Activated T-helper 2 cell treated with anti-CD3 and anti-CD28 coated beads, Interferon-gamma antibody, Interleukin-2, Interleukin-4, amounts not matched to agents 10 μg/mL and 5 μg/mL and 100 μg/mL, durations not matched to agents 14 hours and 24 hours and 36 hours (primary cell): ENCODE measurements at places on chromosomes 16 and 17.

DNA sequence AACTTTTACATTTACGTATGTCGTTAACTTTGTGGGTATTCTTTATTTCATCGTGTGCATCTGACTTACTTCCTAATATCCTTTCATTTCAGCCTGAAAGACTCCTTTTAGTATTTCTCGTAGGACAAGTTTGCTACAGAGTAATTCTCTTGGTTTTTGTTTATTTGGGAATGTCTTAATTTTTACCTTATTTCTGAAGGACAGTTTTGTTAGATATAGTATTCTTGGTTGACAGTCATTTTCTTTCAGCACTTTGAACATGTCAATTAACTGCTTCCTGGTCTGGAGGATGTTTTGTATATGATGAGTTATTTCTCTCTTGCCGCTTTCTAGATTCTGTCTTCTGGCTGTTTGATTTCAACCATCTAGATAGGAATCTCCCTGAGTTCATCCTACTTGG lies 109.2 kb upstream of the NACA2 start:
- no peak overlapping the region for H3K4me3 ChIP-seq
- H3K4me1 ChIP-seq: no peaks in the 10 kb centered on the region
- no peaks in the 10 kb centered on the region for H3K27me3 ChIP-seq
- DNase-seq: no peak
- no peak overlapping the region for H3K27ac ChIP-seq
- H3K36me3 ChIP-seq: peaks cover 46% of the 10 kb centered on the region

DNA sequence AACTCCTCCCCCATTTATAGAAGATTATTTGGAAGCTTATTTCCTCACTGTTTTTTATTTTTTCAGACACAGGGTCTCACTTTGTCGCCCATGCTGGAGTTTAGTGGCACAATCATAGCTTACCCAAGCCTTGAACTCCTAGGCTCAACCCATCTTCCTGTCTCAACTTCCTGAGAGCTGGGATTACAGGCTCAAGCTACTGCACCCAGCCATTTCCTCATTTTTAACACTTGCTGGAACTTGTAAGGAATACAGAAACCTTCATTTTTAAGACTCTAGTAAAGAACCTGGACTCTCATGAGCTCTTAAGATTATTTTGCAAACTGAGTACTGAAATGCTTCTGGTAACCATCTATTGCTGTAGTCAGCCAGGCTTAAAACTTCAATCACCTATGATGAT lies 29.9 kb downstream of the KANSL1 start:
- no peak for DNase-seq
- peaks cover 56% of the 10 kb centered on the region for H3K4me1 ChIP-seq
- H3K27ac ChIP-seq: no peak overlapping the region
- H3K36me3 ChIP-seq: peaks cover 51% of the 10 kb centered on the region
- H3K27me3 ChIP-seq: no peaks in the 10 kb centered on the region

DNA sequence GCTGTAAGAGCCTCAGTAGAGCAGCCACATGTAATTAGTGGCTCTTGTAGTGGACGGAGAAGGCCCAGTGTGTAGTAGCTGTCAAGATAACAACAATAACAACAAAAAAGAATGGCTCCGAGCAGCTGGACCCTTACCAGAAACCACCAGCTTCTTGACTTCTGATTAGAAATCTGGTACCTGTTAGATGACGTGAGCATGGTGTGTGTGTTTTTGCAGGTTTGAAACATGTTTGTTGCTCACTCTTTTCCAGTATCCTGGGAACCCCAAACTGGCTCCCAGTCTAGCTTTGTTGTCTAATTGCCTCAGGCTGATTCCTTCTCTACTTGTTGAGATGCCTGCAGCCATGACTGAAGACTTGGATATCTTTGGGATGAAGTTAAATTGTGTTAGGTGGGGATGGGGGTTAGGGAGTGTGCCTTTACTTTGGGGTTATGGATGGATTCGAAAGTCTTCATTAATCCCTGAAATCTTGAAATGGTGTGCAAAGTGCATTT lies 21.0 kb downstream of the IGF2BP1 start:
- no peak overlapping the region for H3K4me3 ChIP-seq
- H3K4me1 ChIP-seq: no peaks in the 10 kb centered on the region
- H3K27ac ChIP-seq: no peak overlapping the region
- no peak for DNase-seq

GRCh38 chr16:75111961-75112733 lies 4.4 kb downstream of the LDHD start:
- DNase-seq: no peak
- H3K4me3 ChIP-seq: no peak overlapping the region
- no peaks in the 10 kb centered on the region for H3K27me3 ChIP-seq

- H3K36me3 ChIP-seq: no peaks in the 10 kb centered on the region
- H3K4me1 ChIP-seq: no peaks in the 10 kb centered on the region
- H3K27me3 ChIP-seq: no peaks in the 10 kb centered on the region
- no peak overlapping the region for H3K27ac ChIP-seq
- H3K4me3 ChIP-seq: no peak overlapping the region
Observed at GRCh38 chr17:309361-309888, 43.2 kb downstream of the RPH3AL start.

DNA sequence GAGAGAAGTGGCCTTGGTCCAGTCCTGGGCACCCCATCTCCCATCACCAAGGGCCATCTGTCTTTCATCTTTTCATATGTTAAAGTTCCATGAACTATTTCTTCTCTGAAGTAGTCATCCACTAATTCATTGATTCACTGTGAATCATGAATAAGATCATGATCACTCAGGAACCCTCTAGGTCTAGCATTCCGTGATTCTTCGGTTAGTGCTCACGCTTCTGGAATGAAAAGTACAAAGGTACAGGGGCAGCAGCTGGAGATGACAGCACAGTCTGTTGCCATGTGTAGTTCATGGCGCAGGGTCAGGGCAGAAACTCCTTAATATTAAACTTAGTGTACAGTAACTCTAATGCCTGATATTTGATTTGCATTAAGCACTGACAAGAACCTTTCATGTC lies 127.1 kb downstream of the CDH13 start:
- no peak overlapping the region for H3K27ac ChIP-seq
- no peaks in the 10 kb centered on the region for H3K4me1 ChIP-seq
- H3K36me3 ChIP-seq: no peaks in the 10 kb centered on the region
- no peak overlapping the region for H3K4me3 ChIP-seq

DNA sequence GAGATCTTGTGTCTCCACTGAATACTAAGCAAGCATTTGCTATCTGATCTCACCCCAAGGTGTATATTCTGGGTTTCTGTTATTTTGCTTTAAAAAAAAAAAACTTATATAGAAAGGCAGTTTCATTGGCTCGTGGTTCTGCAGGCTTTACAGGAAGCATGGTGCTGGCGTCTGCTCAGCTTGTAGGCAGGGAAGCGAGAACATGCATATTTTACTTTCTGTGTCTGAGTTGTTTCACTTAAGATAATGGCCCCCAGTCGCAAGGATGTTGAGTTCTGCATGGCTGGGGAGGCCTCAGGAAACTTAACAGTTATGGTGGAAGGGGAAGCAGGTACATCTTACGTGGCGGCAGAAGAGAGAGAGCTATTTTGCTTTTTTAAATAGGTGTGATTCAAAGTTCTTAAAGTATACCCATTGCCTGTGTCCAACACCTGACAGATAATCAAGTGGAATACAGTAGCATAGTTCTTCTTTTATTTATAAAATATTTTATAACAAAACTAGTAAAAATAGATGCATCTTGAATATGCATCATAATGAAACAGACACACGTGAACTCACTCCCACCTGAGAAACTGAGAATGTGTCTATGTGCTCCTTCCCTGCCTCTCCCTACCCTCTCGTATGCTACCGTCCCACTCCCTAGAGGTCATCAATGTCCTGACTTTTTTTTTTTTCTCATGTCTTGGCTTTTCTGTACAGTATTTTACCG lies 15.4 kb upstream of the ARHGAP17 start:
- peaks cover 30% of the 10 kb centered on the region for H3K4me1 ChIP-seq
- H3K27me3 ChIP-seq: no peaks in the 10 kb centered on the region
- H3K36me3 ChIP-seq: no peaks in the 10 kb centered on the region
- H3K27ac ChIP-seq: peak overlapping the region; percentile 99
- DNase-seq: no peak
- H3K4me3 ChIP-seq: peak overlapping the region; percentile 92

- DNase-seq: no peak
- no peak overlapping the region for H3K4me3 ChIP-seq
- peaks cover 49% of the 10 kb centered on the region for H3K36me3 ChIP-seq
- H3K27me3 ChIP-seq: no peaks in the 10 kb centered on the region
Observed at GRCh38 chr17:67157732-67158639, 87.0 kb downstream of the HELZ start.

GRCh38 chr17:2070241-2071023 lies 15.5 kb downstream of the HIC1 start:
- H3K27me3 ChIP-seq: no peaks in the 10 kb centered on the region
- H3K4me1 ChIP-seq: peaks cover 69% of the 10 kb centered on the region
- DNase-seq: peak; percentile 80
- H3K4me3 ChIP-seq: peak overlapping the region; percentile 70
- H3K27ac ChIP-seq: peak overlapping the region; percentile 97
- peaks cover 67% of the 10 kb centered on the region for H3K36me3 ChIP-seq

DNA sequence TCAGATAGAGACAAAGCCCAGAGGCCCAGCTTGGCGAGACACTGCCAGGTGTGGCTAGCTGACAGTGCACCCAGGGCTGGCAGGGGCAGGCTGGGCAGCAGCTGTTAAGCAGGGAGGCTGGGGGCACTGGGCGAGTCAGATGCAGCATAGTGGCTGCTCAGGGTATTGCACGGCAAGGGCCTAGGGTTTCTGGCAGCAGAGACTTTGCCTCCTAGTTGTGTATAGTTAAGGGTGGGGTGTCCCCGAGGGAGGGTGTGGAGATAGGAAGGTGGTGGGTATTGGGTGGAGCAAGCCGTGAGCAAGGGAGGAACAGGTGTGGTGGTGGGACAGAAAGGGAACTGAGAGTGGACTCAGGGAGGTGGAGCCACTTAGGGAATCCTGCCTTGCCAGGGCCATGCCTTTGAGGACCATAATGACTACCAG lies 66.0 kb downstream of the SMPD3 start:
- no peaks in the 10 kb centered on the region for H3K36me3 ChIP-seq
- no peak for DNase-seq
- no peak overlapping the region for H3K4me3 ChIP-seq
- H3K27ac ChIP-seq: no peak overlapping the region

GRCh38 chr17:81842725-81843504 lies 8.1 kb upstream of the PPP1R27 start:
- H3K36me3 ChIP-seq: peaks cover 38% of the 10 kb centered on the region
- H3K4me3 ChIP-seq: no peak overlapping the region
- no peak for DNase-seq
- H3K4me1 ChIP-seq: no peaks in the 10 kb centered on the region
- no peak overlapping the region for H3K27ac ChIP-seq
- no peaks in the 10 kb centered on the region for H3K27me3 ChIP-seq

DNA sequence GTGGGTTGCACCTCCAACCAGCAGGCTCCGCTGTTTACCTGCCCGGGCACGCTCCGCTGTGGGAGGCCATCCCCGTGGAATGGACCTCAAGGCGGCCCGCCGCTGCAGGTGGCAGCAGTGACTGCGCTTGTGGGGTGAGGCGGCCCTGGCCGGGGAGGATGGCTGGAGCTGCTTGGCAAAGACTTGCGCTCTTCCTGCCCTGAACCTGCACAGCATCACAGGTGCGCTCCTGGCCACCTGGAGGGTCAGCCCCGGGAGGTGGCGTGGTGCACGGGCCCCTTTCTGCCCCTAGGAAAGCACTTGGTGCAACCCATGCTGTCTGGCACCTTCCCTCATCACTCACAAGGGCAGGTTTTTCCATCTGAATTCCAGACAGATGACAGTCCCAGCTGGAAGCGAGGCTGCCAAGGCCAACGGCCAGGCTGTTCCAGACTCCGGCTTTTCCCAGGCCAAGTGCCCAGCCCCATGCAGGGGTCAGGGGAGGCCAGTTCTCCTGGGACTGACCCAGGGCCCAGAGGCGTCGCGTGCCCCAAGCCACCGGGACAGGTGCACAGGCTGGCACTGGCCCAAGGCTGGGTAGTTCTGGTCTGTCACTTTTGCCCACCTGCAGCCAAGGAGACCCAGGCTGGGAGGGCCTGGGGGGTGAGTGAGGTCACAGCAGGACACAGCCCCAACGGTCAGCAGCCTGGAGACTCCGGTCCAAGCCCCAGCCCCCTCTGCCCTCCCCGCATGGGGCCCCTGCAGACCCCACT lies 13.3 kb downstream of the UTS2R start:
- DNase-seq: no peak
- H3K27me3 ChIP-seq: peaks cover 4% of the 10 kb centered on the region
- H3K36me3 ChIP-seq: no peaks in the 10 kb centered on the region
- H3K4me3 ChIP-seq: no peak overlapping the region

DNA sequence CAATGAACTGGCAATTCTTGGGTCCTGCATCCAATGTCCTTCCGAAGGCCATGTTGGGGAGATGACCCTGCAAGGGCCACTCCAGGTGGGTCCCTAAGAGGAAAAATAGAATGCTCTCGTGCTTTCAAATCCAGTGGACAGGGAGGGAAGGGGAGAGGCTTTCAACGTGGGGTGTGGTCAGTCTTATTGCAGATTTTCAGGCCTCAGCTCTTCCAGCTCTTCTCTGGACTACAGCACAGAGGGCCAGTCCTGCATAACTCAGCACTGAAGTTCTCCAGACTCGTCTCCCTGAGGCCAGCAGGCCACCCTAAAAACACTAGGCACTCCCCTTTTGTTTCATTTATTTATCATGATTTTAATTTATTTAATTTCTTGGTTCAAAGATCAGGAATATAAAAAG lies 43.1 kb downstream of the SRL start:
- no peak overlapping the region for H3K4me3 ChIP-seq
- no peaks in the 10 kb centered on the region for H3K36me3 ChIP-seq
- H3K27me3 ChIP-seq: peaks cover 6% of the 10 kb centered on the region
- no peak for DNase-seq

GRCh38 chr16:5642436-5642835 lies 544.8 kb upstream of the EEF2KMT start:
- DNase-seq: no peak
- H3K27me3 ChIP-seq: no peaks in the 10 kb centered on the region
- H3K4me3 ChIP-seq: no peak overlapping the region
- H3K27ac ChIP-seq: no peak overlapping the region

DNA sequence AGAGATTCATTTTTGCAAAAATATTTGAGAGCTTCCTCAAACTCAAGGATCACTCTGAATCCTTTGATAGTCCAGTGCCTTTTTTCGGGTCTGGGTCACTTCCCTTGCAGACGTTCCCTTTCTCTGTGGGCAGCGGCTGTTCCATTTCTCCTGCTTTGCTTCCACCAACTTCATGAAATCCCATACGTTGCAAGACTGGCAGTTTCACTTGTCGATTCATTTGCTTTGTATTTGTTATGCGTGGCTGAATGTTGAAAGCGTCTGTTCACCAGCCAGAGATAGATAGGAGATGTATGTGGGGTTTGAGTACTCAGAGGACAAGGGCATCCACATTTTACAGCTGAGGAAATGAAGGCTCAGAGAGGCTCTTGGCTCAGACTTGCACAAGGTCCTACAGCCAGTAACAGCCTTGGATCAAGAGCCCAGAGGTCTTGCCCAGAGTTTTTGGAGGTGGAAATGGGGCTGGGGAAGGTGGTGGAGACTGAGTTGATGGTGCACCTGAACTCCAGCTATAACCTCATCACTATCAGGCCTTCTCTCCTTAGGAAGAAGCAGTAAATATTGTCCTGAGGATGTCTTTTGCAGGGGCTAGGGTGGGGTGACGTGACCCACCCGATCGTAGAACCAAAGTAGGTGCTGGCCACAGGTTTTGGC lies 1.3 kb upstream of the CCDC102A start:
- peaks cover 57% of the 10 kb centered on the region for H3K4me1 ChIP-seq
- peak overlapping the region; percentile 87 for H3K27ac ChIP-seq
- no peak for DNase-seq
- no peaks in the 10 kb centered on the region for H3K27me3 ChIP-seq
- peak overlapping the region; percentile 77 for H3K4me3 ChIP-seq

- peaks cover 6% of the 10 kb centered on the region for H3K36me3 ChIP-seq
- peak overlapping the region; percentile 90 for H3K4me3 ChIP-seq
- peaks cover 40% of the 10 kb centered on the region for H3K4me1 ChIP-seq
- H3K27ac ChIP-seq: peak overlapping the region; percentile 95
- no peaks in the 10 kb centered on the region for H3K27me3 ChIP-seq
Observed at GRCh38 chr16:67015313-67015731, 13.6 kb upstream of the CBFB start.
